ENCODE measurements at places on chromosomes 1 and 21.
A peak's percentile ranks its signal among the peaks of the same experiment; 100 is the strongest.

DNA sequence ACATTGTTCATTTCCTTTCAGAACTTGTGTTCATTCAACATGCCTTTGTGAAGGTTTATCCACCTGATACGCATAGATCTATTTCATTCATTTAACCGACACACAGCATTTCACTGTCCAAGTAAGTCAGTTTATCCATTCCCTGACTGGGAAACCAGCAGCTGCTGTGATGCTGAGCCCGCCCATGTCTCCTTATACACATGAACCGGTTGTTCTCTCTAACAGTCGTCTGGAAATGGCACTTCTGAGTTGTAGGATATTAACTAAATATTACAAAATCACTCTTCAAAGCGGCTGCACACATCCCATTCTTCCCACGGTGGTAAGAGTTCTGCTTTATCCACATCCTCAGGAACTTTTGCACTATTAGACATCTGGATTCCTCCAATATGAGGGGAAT, 71.1 kb downstream of the NPHP4 start:
- DNase-seq, result no peak

GRCh38 chr1:93744299-93744988, 62.8 kb upstream of the BCAR3 start:
- DNase-seq, result no peak

DNA sequence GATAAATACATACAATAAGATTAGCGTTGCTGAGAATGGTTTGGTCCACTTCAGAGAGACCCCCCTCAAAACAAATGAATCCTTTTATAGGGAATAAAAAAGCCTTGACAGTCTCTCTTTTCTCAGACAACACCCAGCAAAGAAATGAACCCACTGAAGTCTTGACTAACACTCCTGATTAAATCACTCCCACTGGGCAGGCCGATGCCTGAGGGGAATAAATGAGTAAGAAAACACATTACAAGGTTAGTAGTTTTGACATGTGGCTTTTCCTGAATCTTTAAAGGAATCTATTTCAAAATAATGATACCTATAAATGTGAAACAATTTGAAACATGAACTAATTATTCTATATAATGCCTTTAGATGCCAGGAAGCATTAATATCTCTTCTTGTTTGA, 146.9 kb upstream of the POGK start:
- DNase-seq, result no peak

DNA sequence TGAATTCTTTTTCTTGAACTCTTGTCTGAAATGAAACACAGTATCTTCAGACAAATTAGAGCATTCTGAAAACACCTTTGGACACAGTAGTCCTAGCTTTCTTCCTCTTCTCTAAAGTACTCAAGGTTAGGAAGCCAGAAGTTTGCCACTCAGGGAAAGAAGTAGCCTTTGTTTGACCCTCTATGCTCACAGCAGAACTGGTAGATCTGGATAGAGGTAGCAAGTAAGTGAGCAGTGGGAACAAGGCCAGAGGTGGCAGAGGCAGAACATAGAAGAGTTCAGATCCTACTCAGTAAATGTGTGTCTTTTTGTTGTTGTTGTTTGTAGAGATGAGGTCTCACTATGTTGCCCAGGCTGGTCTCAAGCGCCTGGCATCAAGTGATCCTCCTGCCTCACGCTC, 7.4 kb upstream of the PIGR start:
- DNase-seq, result no peak

GRCh38 chr1:223543560-223543959, 121.9 kb downstream of the CAPN8 start:
- DNase-seq, result no peak

DNA sequence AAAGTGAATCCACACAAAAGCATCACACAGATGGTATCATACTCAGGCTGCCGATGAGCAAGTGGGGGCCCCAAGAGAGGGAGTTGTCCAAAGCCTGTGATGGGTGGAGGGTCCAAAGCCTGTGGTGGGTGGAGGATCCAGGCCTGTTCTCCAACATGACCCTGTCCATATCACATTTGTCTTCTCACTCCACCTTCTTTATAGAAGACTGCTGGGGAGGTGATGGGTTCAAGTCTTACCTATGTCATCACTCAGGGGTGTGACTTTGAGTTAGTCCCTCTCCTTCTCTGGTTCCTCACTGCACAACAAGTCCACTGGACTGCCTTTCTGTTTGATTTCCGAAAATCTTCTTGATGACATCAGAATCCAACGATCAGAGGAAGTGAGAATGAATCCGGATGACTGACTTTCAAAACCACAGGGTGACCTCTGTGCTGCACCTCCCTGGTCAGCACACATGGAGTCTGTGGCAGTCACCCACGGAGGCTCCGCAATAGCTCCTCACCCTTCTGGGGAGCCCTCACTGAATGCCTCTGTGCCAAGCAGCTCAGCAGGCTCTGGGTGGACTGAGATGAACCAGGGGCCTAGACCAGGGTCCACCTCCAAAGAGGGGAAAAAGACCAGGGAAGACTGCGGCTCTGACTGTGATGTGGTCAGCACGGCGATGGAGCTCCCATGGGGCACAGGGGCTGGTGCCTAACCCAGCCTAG, 166.8 kb downstream of the HIVEP3 start:
- DNase-seq, result peak; percentile 47

DNA sequence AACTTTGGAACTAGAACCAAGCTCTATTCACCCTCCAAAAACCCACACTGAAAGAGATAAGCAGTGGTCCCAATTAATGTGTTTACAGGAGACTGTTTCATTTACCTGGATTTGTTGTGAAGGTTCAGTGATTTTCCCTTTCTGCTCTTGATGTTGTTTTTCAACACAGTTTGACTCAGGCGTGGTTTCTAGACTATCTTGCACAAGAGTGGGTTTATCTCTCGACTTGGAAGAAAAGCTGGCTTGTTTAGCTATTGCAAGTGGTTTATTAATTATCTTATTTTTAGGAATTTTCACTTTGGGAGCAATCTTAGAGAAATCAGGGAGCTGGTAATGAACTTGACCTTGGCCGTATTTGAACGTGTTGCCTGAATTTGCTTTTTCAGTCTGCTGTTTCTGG, 5.3 kb downstream of the AKNAD1 start:
- no peak for DNase-seq

- DNase-seq, result no peak
These were observed 92.6 kb downstream of the ATG4C start for GRCh38 chr1:62876535-62876934.

GRCh38 chr1:113714606-113715269, 44.5 kb downstream of the PHTF1 start:
- no peak for DNase-seq

- DNase-seq, result peak; percentile 39
These were observed 50.6 kb downstream of the TNFRSF8 start for GRCh38 chr1:12113433-12114339.

DNA sequence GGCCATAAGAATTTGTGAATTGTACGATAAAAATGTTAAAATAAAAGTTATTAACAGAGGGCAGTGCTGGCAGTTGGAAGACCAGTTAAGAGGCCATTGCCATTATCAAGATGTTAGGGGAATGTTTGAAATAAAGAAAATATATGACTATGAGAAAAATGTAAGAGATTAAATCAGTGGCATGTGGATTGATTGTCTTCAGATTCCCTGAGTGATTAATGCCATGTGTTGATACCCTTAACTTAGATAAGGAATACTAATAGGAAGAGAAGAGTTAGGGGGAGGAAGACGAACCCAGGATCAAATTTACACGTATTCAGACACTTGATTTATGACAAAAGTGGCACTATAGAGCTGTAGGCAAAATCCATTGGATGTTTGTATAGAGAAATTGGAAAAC, 155.8 kb downstream of the PIK3R3 start:
- no peak for DNase-seq

DNA sequence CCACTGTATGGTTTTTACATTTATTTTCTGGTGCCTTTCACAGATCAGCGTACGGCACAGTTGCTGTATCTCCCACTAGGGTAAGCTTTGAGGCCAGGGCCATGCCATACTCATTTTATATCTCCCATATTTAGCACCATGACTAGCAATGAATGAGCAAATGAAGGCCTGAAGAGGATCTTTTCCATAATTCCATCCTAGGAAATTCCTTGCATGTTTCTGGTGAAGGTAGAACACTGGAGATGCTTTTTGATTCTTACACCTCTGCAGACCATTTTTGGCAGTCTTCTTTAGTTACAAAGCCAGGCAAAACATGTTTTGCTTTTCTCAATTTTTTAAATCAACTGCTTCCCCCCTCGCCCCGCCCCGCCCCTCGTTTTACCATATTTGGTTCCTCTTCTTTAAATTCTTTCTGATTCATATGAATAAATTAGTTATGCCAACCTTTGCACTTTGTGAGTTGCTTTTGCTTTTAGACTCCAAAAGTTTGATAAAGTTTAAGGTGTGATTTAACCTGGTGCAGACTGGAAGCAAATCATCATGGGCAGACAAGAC, 78.9 kb upstream of the AK4 start:
- DNase-seq, result no peak

GRCh38 chr1:46528297-46528955, 23.0 kb downstream of the KNCN start:
- DNase-seq, result no peak

DNA sequence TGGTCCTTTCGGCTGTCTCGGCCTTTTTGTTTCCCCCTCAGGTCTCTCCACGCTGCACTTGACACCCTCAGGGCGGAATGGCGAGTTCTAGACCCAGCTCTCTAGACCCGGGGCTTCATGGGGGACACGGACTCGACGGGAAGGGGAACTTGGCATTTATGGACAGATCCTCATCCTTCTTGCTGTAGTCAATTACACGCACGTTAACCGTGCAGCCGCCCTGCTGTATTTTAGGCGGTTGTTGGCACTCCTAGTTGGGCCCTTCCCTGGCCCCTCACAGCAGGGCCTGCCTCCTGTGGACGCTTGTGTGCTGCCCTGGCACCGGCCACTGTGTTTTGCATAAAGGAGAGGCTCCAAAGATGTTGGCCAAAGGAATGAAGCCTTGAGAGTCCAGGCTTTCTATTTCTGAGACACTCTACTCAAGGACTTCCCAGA, 558 bp upstream of the BTG3 start:
- peak; percentile 28 for DNase-seq

- no peak for DNase-seq
These were observed 19.4 kb upstream of the CASZ1 start for GRCh38 chr1:10815858-10816195.

DNA sequence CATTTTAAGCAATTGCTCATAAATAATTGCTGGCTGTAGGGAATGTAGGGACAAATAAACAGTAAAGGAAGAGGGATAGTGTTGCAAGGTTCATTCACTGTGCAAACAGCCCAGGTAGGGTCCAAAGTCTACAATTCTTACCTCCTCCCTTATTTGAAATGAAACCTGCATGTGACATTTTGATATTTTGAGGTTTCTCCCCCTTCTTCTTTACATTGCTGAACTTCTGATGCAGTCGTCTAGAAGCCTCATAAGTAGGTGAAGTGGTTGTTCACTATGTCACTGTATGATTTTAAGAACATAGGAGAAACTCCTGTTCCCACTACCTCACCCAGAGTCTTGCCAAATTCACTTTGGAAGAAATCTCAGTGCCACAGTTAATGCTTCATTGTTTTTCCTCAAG, 16.1 kb downstream of the F5 start:
- no peak for DNase-seq

GRCh38 chr1:210010161-210010560, 72.1 kb downstream of the SYT14 start:
- DNase-seq, result no peak

DNA sequence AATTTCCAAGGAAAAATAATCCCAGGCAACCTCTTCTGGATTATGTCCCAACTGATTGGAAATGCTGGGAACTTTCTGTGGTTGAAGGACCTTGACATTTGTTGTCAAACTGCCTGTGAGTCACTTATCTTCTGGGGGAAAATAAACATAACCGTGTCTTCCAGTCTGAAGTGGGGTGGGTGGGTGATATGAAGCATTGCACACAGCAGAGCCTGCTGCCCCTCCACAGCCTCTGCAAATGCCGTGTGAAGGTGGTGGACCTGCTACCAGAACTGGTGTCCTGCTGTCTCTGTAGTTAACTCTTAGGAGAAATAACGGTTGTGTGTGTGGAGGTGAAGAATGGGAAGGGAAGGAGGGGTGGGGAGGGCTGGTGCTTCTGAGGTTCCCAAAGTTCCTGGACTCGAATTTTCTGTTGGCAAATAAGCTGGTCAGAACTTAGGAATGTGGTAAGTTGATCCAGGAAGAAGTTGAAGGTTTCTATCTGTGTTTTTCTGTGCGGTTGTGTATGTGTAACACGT, 23.2 kb downstream of the GALNT2 start:
- DNase-seq, result peak; percentile 96

GRCh38 chr1:184752656-184753055, 2.0 kb downstream of the EDEM3 start:
- DNase-seq, result no peak
